Choroid plexus epithelial cell (primary cell): ENCODE measurements at places on chromosomes 13 and 19.

- DNase-seq: peak; percentile 54
These were observed 13.5 kb downstream of the ERICH4 start for GRCh38 chr19:41456342-41456918.

- no peak for DNase-seq
These were observed 16.6 kb downstream of the GNA15 start for GRCh38 chr19:3152419-3152780.

DNA sequence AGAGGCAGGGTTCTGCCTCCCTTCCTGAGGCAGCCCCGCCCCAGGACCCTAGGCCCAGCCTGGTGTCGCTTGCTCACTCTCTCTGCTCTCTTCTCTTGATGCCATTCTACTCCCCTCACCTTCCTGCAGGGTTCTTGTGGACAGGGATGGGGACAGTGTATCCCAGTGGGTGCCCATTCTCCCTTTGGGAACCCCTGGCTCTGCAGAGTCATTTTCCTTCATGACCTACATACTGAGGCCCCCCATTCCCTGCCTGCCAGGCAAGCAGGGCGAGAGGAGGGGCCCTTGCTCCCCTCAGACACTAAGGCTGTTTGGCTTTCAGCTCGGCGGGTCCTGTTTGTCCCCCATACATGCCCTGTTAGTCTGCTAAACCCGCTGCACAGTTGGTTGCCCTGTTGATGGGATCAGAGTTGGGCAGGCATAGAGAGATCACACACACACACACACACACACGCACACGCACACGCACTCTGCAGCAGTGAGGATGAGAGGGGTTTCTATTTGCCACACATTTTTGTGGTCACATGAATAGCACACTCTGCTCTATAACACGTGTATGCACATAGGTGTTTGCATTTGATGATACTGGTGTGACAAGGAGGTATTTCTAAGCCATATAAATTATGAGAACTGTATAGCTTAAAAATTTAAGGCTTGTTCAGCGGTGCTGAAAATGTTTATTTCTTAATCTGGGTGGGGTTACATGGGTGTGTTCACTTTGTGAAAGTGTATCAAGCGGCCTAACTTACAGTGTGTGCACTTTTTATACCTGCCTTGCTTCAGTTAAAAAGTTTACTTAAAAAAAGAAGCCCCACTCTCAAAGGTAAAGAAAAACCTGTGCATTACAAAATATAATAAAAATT lies 20.3 kb downstream of the NFIX start:
- no peak for DNase-seq

- peak; percentile 98 for DNase-seq
These were observed at the start of gene ZSCAN18 for GRCh38 chr19:58097781-58098681. Gene ZSCAN18, minus strand, starts transcription at chr19:58098231. Its CDS starts 7,964 bp downstream, at chr19:58090267.
